ENCODE measurements at places on chromosomes 12 and 14. TPM values are rescaled to one million over a fixed set of nuclear protein-coding genes. Genes with fewer than 3 reads are reported as not detected.

SPIC gene
- not detected for total RNA-seq

AKAP3 gene
- 0.05 TPM for total RNA-seq

KCNC2 gene
- total RNA-seq = not detected

LRRC43 gene
- not detected for total RNA-seq

GDF3 gene
- not detected for total RNA-seq

TPPP2 gene
- total RNA-seq = not detected

CLMN gene
- 4.2 TPM for total RNA-seq

PRB2 gene
- not detected for total RNA-seq

PLCZ1 gene
- total RNA-seq = not detected

DPY19L2 gene
- 1.2 TPM for total RNA-seq

KLHDC1 gene
- 0.24 TPM for total RNA-seq

FAM181A gene
- not detected for total RNA-seq

OR6C2 gene
- not detected for total RNA-seq

CLEC6A gene
- total RNA-seq = not detected

ERP27 gene
- total RNA-seq = not detected

All from A549 treated with Mapracorat at 1 μM for 4 hours (cell line).